ENCODE measurements at places on chromosomes 6 and 20.
A peak's percentile ranks its signal among the peaks of the same experiment; 100 is the strongest.

DNA sequence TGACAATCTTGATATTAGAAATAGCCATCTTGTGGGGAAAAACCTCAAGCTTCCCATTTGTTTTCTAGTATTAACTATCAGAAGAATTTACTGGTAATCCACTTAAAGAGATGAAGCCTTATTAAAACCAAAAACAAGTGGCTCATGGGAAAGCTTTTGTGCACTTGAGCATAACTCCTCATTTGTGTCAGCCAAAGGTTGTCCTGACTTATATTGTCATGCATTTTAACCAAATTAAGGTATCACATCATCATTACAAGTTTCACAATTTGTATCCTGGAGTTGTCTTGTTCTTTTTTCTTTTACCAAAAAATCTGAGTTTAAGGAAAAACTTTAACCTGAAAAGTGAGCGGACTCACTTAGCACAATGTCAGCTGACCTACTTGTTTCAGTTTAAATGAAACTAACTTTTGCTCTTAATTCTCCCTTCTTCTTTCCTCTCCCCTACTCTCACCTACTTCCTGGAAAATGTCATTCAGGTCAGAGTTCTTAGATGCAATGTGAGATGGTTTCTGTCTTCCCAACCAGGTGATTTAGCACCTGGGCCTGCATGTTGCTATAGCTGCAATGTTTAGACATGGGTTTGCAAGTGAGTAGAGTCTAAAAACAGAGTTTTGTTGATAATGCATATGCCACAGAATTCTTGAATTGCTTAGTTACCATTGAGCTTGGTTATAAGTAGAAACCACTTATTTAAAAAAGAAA is 82.8 kb downstream of the TNFAIP3 start:
- H3K4me3 ChIP-seq, result no peak overlapping the region
- H3K4me1 ChIP-seq, result peaks cover 22% of the 10 kb centered on the region
- H3K36me3 ChIP-seq, result no peaks in the 10 kb centered on the region
- peak; percentile 39 for DNase-seq
- no peak overlapping the region for H3K27ac ChIP-seq
- peaks cover 8% of the 10 kb centered on the region for H3K27me3 ChIP-seq

GRCh38 chr6:21666201-21666691 is 72.7 kb downstream of the SOX4 start:
- no peak overlapping the region for H3K27ac ChIP-seq
- H3K36me3 ChIP-seq, result no peaks in the 10 kb centered on the region
- H3K27me3 ChIP-seq, result peaks cover 64% of the 10 kb centered on the region
- DNase-seq, result no peak

- H3K4me1 ChIP-seq, result no peaks in the 10 kb centered on the region
- no peaks in the 10 kb centered on the region for H3K36me3 ChIP-seq
- DNase-seq, result no peak
- H3K27ac ChIP-seq, result no peak overlapping the region
- H3K4me3 ChIP-seq, result no peak overlapping the region
Measured at GRCh38 chr6:163688739-163689362, 274.3 kb downstream of the QKI start.

DNA sequence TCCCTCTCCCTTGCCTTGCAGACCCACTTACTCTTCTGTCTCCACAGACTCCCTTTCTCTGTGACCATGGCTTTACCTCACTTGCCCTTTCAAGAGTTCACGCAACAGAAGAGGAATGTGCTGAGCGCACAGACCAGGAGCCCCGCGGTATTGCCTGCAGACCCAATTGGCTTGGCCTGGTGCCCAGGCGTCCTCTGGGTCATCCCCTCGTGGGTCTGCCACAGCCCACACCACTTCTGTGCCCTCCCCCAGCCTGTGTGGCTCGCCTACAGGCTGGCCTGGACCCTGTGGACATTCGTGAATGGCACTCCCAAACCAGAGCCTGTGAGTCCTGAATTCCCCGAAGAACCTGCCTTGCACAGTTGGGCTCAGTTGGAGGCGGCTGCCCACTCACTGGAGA is 15.3 kb upstream of the NINL start:
- no peak overlapping the region for H3K4me3 ChIP-seq
- H3K27me3 ChIP-seq, result peaks cover 5% of the 10 kb centered on the region
- H3K36me3 ChIP-seq, result no peaks in the 10 kb centered on the region
- no peak overlapping the region for H3K27ac ChIP-seq
- no peak for DNase-seq

DNA sequence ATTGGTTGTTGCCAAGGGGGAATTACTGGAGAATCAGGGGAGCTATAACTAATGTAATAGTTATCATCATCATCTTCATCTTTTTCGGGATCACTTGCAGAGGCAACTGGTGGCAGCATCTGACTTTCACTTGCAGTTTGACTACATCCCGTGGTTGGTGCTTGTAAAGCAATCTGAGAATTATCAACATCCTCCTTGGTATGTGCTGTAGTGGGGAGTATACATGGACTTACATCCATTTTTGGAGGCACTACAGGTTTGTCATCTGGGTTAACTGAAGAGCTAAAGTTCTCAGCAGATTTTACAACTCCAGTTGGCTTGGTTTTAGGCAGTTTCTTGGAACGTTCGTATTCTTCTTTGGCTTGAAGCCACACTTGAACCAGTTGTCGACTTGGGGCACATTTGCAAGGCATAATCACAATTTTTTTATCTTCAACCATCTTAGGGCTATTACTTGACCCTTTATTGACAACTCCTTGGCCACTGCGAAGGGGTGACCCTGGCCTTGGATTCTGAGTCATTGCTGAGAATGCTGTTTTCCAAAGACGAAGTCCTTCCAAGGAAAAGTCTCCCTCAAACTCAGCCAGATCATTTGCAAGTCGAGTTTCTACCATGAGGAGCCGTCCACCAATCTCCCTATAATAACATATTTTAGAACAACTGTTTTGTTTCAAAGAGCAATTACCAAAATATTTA is 115.5 kb downstream of the REV3L start:
- DNase-seq, result no peak
- H3K4me1 ChIP-seq, result peaks cover 13% of the 10 kb centered on the region
- H3K27me3 ChIP-seq, result no peaks in the 10 kb centered on the region
- no peak overlapping the region for H3K4me3 ChIP-seq
- H3K27ac ChIP-seq, result no peak overlapping the region

- no peak for DNase-seq
- H3K27me3 ChIP-seq, result no peaks in the 10 kb centered on the region
- H3K36me3 ChIP-seq, result no peaks in the 10 kb centered on the region
- no peak overlapping the region for H3K4me3 ChIP-seq
- no peaks in the 10 kb centered on the region for H3K4me1 ChIP-seq
- no peak overlapping the region for H3K27ac ChIP-seq
Measured at GRCh38 chr6:161954699-161955276, 680.9 kb upstream of the AGPAT4 start.

GRCh38 chr20:42785041-42785440 is 404.7 kb downstream of the PTPRT start:
- H3K4me1 ChIP-seq, result no peaks in the 10 kb centered on the region
- no peak overlapping the region for H3K27ac ChIP-seq
- DNase-seq, result no peak
- no peak overlapping the region for H3K4me3 ChIP-seq

DNA sequence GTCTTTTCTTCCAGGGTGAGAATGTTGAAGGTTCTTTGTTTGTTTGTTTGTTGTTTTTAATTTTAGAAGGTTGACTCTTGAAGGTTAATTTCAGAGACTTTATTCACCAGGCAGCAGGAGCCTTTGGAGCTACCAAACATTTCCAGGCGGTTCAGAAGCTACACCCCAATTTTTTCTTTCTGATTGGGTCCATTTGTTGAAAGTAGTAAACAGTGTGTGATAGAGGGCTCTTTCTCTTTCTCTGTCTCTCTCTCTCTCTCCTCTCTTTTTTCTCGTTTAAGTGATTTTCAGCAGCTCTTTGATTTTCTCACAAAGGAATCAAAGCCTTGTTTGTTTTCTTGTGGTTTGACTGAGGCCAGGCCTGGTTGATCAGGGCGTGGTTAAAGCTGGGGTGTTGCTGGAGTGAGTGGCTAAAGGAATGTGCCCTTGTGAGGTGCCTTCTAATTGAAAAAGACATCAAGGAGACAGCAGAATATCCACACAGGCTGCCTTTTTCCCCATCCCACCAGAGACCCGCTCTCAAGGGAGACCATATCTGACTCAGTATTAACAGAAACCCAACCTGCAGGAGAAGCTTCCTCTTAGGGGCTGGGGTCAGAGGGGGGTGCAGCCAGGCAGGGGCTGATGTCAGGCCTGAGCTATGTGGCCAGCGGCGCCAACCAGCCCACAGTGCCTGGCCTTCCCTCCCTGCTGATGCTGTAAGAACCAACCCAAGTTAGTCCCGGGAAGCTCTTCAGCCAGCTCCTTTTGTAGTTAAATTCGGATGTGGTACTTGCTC is 40.4 kb upstream of the NAA20 start:
- H3K4me1 ChIP-seq, result peaks cover 10% of the 10 kb centered on the region
- no peaks in the 10 kb centered on the region for H3K36me3 ChIP-seq
- DNase-seq, result no peak
- no peak overlapping the region for H3K4me3 ChIP-seq
- peaks cover 14% of the 10 kb centered on the region for H3K27me3 ChIP-seq

DNA sequence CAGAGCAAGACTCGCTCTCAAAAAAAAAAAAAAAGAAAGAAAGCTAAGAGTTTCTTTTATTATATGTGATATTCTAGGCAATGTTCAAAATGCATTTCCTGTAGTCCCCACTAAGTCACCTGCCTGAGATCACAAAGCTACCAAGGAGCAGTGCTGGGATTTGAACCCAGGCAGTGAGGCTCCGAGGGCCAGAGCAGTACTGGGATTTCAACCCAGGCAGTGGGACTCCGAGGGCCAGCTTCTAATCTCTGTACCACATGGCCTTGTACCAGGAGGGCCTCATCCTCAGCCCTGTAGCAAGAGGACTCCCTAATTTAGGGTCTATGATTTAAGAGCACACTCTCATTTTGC is 39.7 kb downstream of the ZMYND8 start:
- peaks cover 69% of the 10 kb centered on the region for H3K4me1 ChIP-seq
- no peaks in the 10 kb centered on the region for H3K27me3 ChIP-seq
- no peak overlapping the region for H3K4me3 ChIP-seq
- no peak for DNase-seq
- peaks cover 26% of the 10 kb centered on the region for H3K36me3 ChIP-seq
